ENCODE measurements at places on chromosomes 3 and 15.

GRCh38 chr3:45225465-45226205, 452 bp downstream of the TMEM158 start:
- DNase-seq = no peak

GRCh38 chr15:36701336-36701735, 121.9 kb downstream of the CDIN1 start:
- no peak for DNase-seq

- DNase-seq = no peak
Measured at GRCh38 chr15:71573599-71573998, 236.8 kb upstream of the NR2E3 start.

DNA sequence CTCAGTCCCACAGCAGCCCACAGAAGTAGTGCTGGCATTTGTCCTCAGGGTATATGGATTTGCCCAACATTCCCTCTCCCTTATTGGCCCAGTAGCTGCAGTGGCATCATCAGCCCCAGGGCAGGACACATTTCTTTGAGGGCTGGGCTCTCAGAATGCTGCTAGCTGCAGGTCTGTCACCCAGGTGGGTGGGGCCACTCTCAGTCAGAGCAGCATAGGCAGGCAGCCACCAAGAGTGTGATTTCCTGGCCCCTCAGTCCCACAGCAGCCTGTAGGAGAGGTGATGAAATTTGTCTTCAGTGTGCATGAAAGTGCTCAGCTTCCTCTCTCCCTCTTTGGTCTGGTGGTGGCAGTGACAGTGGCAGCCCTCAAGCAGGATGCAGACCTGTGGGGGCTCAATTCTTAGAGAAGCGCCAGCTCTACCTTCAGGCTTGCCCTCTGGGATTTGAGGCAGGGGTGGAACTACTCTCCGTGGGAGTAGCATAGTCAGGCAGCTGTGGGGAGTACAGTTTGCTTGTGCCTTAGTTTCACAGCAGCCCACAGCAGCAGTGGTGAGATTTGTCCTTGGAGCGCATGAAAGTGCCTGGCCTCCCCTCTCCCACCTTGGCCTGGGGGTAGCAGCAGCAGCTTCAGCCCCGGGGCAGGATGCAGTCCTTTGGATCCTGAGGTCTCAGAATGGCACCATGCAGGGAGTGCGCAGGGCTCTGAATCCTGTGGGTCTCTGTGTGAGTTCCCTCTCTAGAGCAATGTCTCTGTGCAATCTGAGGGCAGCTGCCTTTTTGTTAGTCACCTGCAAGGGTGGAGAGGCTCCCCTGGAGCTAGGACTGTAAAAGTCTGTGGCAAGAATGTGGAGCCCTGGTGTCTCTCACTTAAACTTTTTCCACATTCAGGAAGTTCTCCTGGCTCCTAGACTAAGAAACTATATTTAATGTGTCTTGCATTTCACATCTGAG, 1229.1 kb downstream of the ROBO2 start:
- no peak for DNase-seq

DNA sequence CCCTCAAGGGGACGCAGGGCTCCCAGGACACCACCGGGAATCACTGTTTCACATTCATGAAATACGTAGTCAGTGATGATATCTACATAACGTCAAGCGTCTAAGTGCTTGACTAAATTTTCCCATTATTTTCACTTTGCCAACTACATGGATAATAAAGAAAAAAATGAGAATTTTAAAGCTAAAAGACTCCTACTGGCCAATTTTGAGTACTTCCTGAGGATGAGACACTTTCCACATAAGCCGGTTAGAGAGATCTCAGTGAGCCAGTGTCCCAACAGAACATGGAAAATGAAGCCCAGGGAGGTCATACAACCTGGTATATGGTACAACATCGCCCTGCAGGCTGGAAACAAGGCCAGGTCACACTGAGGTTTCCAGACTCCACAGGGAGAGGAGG, 928.1 kb downstream of the FHIT start:
- DNase-seq = no peak

DNA sequence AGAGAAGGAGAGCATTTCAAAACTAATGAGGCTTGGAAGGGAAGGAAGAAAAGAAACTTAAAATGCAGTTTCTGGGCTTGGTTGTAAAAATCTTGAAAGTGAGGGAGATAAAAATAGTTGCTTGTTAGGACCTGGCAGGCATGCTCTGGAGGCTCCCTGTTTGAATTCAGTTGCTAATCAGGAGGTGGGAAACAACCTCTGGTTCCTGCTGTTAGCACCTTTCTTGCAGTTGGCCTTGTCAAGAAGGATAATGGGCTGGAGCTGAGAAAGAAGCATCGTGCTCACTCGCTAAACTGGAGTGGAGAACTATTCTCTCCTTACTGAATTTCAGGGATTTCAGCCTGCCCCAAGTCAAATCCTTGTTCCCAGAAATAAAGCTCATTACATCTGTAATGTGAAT, 23.4 kb downstream of the SNAPC5 start:
- no peak for DNase-seq

GRCh38 chr3:122497425-122497824, 17.3 kb downstream of the KPNA1 start:
- peak; percentile 69 for DNase-seq

DNA sequence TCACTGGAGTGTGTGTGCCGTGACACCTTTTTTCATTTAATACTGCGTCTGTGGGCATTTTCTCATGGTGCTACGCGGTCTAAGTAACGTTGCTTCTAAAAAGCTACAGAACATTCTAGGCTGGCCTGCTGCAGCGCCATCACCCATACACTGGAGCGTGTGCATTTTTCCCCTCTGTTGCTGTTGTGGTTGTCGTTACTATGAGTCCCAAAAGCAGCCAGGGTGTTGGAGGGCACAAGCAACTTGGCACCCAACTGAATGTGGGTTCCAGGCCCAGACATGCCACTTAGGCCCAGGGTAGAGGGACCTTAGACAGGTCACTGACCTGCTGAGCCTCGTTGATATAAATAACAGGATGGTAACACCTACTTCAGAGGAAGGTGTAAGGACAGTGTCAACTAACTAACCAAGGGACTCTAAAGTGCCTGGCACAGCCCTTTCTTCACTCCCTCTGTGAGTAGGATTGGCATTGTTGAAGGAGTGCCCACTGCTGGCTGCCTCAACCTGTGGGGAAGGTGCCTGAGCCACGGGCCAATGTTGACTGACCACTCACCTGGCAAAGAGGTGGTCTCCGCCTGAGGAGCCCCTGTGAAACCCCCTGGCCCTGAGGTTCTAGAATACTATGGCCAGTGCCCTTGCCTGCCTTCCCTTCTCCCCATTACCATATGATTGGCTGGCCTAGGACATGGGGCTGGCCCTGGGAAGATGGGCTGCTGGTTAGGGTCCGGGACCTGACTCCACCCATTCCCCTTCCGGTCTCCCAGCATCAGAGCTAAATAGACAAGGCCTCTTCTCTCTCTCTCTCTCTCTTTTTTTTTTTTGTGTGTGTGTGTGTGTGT, 3.5 kb downstream of the CSK start:
- DNase-seq = no peak

DNA sequence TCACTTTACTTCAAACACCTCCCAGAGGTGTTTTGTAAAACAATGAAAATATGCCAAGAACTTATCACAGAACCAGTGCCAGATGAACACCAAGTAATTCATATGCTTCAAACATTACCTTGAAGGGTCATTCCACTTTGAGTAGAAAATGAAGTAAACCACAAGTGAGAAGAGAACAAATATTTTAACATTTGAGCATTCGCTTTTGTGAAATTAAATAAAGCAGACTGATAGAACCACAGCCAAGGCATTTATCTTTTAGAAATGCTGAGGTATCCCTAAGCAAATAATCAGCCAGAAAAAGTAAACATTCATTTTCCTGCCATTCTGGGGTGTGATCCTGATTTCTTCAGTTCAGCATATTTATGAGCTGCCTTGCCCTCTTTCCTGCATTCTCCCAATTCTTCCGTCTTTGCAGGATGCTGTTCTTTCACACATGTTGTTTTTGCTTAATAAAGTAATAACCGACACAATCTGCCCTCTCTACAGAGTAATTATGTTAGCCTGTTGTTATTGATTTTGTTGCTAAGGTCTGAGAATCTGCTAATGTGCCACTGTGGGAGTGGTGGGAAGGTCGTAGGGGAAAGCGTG, 235.6 kb upstream of the TGFBR2 start:
- no peak for DNase-seq

- no peak for DNase-seq
Measured at GRCh38 chr15:58517252-58517681, 85.5 kb downstream of the LIPC start.

DNA sequence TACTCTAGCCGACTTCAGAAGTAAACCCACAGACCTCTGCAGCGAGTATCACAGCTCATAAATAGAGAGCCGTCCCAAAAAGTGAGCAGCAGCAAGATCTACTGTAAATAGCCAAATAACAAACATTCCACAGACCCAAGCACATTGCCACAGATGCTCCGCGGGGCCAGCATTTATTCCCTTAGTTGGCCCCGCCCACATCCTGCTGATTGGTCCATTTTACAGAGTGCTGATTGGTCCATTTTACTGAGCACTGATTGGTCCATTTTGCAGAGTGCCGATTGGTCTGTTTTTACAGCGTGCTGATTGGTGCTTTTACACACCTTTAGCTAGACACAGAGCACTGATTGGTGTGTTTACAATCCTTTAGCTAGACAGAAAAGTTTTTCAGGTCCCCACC, 17.3 kb upstream of the GABRB3 start:
- DNase-seq = no peak

DNA sequence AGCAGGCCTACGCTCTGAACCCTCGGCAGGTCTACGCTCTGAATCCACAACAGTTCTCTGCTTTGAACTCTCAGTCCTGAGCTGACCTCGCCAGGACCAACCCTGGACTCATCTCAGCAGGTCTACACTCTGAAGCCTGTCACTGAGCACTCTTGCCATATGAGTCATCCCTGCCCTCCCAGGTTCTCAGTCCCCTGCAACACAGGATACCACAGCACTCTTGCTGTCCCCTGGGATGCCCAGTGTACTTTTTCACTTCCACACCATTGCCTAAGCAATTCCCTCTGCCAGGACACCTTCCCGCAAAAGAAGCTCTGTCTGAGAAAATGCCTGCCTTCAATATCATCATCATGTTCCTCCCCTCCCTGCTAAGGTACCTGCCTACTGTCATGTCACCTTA, 42.0 kb downstream of the NUP210 start:
- DNase-seq = no peak

DNA sequence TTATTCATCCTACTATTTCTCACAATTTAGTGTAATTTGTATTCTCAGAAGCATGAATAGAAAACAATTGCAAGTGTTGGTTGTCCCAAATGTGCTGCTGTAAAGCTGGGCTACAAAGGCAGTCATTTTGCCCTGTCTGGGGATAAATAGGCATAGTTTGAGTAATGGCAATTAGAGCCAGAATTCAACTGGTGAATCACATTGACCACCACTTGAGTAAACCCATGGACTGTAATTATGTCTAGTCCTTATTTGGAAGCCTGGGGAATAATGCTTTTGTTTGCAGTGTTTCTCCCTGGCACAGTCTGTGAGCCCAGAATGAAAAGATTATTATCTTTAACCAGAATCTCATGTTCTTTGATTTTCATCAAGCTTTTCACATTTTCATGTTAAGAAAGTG, 30.5 kb upstream of the CHL1 start:
- no peak for DNase-seq

- no peak for DNase-seq
Measured at GRCh38 chr3:187958432-187959003, 195.4 kb upstream of the LPP start.

DNA sequence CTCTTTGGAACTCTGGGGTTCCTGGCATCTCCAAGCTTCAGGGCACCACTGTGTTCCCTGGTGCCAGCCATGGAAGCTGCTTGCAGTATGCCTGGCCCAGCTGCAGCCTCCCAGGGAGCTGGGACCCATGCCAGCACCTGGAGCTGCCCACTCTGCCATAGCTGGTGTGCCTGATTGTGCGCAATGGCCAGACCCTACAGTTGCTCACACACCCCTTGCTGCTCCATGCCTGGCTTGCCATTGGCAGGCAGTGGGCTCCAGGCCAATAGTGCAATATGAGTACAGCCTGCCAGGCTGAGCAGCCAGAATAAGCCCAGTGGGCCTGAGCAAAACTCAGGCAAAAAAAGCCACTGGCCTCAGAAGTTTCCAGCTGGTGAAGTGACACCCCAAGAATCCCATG, 43.8 kb upstream of the LRRFIP2 start:
- DNase-seq = no peak

GRCh38 chr3:72811571-72811970, 36.7 kb downstream of the SHQ1 start:
- no peak for DNase-seq

DNA sequence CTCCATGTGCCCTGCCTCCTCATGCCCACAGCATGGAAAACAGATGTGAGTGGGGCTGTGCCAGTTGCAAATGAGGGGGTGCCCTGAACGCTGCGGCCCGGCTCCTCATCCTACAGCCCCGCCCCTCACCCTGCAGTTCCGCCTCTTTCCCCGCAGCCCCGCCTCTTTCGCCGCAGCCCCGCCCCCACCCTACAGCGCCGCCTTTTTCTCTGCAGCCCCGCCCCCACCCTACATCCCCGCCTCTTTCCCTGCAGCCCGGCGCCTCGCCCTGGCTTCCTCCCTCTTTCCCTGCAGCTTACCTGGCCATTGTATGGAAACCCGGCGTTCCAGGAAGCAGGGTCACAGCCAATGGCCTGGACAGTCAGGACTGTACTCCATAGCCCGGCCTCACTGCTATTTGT, 284.9 kb downstream of the TLE3 start:
- no peak for DNase-seq

GRCh38 chr15:71237456-71238188, 122.4 kb downstream of the THSD4 start:
- peak; percentile 49 for DNase-seq

DNA sequence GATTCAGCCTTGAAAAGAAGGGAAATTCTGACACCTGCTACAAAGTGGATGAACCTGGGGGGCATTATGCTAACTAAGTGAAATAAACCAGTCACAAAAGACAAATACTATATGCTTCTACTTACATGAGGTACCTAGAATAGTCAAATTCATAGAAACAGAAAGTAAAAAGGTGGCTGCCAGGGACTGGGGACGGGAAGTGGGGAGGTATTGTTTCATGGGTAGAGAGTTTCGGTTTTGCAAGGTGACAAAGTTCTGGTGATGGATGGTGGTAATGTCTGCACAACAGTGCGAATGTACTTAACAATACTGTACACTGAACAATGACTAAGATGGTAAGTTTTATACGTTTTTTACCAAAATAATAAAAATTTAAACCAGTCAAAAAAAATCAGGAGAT, 4.8 kb downstream of the IDH2 start:
- no peak for DNase-seq

DNA sequence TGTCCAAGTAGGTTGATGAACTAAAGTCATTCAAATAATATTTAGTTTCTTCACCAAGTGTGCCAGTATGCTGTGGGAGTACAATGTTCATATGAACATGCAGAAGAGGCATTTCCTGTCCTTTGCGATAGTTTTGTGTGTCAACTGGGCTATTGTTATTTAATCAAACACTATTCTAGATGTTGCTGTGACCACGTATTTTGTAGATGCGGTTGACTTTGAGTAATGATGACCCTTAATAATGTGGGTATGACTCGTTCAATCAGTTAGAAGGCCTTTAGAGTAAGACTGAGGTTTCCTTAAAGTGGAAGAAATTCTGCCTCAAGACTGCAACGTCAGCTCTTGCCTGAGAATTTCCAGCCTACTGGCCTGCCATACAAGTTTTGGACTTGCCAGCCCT, 470.7 kb upstream of the CBLB start:
- DNase-seq = no peak
